ENCODE measurements at places on chromosomes 2 and 18.

GRCh38 chr2:16303761-16304160 is 361.9 kb downstream of the CYRIA start:
- DNase-seq = no peak

DNA sequence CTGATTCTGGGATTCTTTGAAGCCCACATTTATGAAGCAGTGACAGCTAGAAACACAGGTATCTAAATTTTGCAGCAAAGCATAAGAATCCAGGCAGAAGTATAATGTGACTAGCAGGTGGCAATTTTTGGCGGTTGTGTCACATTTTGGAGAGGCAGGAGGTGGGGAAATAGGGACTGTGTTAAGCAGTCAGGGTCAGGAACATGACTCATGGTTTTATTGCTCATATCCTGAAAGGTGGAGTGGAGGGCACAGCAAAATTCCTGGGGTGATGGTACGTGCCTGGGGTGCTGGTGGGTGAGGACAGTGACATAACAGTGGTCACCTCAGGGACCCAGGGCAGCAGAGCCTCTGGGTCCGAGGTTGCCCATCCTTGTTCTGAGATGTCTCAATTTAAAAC is 63.5 kb upstream of the TTN start:
- DNase-seq = no peak

DNA sequence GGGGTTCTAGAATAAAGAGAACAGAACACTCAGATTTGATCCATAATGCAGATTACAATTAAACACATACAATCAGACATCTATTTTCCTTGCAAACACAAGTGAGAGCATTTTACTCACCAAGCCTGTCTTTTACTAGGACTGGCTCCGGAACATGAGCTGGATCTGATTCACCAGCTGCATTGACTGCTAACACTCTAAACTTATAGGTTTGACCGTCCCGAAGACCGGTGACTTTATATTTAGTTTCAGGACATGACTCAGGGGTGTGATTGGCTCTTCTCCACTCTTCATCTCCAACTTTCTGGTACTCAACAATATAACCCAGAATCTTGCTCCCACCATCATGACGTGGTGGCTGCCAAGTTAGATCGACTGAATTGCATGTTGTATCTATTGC is 112.4 kb downstream of the PLEKHA3 start:
- DNase-seq = no peak

- no peak for DNase-seq
Observed at GRCh38 chr2:168143813-168144212, 103.6 kb downstream of the STK39 start.

DNA sequence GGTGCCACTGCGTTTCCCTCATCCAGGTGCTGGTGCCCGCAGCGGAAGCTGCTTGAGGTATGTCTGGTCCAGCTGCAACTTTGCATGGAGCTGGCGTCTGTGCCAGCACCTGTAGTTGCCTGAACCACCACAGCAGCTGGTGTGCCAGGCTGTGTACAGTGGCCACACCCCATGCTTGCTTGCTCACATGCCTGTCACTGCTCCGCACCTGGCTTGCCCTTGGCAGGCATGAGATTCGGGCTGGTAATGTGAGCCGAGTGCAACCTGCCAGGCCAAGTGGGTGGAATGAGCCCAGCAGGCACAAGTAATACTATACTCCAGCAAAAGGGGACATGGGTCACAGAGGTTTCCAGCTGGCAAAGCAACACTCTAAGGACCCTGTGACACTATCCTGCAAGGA is 1123.3 kb upstream of the ACVR2A start:
- DNase-seq = no peak

DNA sequence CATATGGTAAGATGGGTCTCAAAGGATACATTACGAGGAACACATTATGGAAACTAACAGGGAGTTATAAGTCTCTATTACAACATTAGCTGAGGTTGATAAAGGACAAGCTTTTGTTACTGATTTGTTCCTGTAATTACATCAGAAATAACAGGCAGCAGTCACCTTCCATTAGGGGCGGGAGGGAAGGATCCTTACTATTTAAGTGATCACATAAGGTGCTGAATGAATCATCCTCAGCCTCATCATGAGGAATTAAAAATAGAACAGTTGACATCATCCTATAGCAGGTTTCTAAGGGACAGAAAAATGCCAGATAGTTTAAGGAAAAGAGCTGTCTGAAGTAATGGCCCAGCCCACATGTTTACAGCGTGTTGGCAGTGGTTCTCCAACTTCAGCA is 86.9 kb upstream of the MGAT5 start:
- no peak for DNase-seq

- no peak for DNase-seq
Observed at GRCh38 chr2:10826026-10826425, 13.4 kb upstream of the PDIA6 start.

- no peak for DNase-seq
Observed at GRCh38 chr2:13660231-13660630, 943.5 kb downstream of the TRIB2 start.

GRCh38 chr2:168097431-168097830 is 150.0 kb downstream of the STK39 start:
- no peak for DNase-seq

DNA sequence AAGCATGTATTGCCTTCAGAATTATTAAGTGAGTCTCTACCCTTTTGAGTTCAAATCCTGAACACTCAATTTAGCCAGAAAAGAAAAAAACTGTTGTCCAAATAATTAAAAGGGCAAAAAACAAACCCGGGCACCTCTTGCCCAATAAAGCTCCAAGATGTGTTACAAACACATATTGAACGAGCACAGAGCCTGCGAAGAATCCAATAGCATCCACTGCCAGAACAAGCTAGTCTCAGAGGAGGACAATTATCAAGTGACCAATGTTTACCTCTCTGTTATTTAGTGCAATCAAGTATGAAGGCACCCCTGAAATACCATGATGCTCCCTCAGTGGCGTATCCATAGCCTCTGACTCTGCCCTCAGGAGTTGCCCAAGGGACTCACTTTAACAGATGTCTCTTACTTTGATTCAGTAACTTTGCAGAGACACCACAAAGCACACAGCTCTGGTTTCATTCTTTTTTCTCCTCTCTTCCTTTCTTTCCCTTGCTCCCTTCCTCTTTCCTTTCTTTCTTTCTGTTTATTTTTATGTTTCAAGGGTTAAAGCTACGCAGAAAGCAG is 93.5 kb upstream of the SPATS2L start:
- no peak for DNase-seq

- DNase-seq = no peak
Observed at GRCh38 chr2:46569766-46570165, 90.4 kb downstream of the TMEM247 start.

DNA sequence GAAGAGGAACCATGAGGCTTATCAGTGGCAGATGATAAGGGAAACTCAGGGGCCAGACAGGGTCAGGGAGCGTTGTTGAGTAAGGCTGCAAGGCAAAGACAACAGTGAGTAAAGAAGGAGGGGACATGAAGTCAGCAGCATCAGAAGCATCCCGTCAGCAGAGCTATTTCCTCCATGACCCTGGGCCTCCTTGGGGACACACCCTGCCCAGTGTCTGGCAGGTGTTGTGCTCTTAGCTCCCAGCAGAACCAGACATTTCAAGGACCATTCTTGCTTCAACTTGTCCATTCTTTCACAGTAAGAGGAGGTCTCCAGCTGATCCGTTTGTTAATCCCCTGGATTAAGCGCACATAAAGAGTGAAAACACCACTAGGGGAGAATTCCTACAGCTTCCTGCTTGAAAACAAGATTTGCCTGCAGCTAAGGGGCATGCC is 88.7 kb upstream of the MEIS1 start:
- DNase-seq = no peak

DNA sequence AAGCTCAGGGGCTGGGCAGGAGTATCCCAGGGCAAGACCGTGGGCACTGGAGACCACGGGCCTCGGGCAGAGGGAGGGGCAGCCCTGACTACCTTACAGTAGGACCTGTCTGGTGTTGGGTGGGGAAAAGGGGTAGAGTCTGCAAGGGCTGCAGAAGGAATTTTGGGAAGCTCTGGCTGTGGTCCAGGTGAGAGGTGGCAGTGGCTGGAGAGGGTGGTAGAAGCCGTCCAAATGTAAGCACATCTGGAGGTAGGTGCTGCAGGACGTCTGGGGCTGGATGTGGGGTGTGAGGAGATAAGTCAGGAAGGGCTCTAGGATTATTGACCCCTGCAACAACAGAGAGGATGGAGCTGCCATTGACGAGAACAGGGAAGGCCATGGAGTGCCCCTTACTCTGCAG is 486.7 kb downstream of the EIPR1 start:
- no peak for DNase-seq

- DNase-seq = no peak
Observed at GRCh38 chr2:240734756-240735155, 43.1 kb downstream of the AQP12A start.

GRCh38 chr2:199302851-199303250 is 154.9 kb downstream of the SATB2 start:
- no peak for DNase-seq

DNA sequence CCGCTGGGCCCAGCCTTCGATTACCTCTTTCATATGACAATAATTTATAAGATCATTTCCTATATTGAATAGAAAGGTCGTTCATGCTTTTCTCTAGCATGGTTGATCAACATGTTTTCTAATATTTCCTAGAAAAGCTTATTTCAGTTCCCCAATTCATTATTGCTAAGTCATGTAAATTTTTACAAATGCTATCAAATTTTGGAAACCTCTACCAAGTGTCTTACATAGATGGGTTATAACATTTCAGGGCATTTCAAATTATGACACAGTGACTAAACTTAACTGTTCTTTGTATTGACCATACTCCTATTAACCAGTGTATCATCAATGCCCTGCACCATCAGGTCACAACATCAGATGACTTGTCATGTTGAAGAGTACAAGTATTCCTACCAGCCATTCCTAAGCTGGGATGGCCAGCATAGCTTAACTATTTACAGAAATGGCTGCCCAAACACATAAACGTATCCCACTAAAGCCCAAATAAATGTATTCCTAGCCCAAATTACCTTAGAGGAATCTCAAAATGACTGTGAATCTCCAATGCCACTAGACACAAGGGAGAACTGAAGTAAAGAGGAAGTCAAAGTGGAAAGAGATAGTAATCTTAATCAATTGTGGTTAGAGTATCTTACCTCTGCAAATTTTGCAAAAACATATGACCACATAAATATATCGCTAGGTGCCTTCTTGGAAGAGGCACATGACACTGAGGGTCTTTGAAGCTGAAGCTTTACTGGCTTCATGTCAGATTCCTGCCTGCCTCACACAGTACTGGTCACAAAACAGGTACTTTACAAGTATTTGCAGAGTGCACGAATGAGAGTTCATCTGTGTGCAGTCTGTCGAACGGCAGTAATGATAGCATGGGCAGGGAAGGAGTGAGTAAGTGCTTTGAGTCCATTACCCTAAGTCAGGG is 87.3 kb upstream of the TLK1 start:
- no peak for DNase-seq

DNA sequence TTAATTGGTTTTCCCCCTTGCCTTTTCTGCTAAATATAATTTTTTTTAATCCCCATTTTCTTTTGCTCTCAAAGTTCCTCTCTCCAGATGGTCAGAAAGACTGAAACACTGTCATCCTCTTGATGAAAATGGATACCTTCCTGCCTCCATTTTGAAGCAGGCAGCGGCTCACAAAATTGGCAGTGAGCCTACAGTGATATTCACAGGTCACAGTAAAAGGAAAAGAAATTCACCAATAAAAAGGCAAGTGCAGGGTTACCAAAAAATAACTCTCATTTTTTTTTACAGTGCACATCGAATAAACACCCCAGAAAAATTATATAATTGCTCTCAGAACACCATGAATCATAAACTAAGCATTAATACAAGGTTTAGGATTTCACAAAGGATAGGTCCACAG is 307.5 kb downstream of the TCF4 start:
- peak; percentile 38 for DNase-seq

DNA sequence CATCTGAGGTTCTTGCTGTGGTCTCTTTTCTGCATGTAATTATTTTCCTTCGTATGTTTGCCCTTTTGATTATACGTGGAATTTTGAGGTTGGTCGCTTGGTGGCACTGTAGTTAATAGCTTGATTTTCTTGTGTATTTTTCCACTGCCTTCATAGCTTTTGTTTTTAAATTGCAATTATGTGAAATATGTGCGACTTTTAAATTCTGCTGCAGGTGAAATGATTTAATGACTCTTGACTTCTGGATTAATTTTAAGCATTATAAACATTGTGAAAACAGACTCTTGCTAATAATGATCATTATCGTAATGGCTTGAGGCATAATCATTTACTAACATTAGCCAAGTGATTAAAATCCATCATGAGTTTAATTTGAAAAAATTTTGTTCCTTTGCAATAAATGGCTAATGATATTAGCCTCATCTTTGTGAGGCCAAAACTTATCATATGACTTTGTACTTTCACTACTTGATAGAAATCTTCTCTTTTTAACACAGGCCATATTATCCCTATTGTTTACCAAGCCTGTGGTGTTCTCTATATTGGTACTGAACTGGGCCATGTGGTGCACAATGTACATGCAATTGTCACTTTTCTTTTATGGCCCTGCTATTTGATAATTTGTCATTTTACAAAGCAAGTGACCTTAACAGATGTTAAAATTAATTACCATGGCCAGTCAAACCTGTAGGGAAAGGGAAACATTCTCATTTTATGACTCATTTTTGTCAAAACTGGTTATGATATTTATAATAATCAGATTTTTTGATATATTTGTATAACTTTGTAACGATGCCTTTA is 62.8 kb upstream of the NEUROD1 start:
- peak; percentile 71 for DNase-seq

GRCh38 chr2:70199320-70199864 is 8.6 kb upstream of the C2orf42 start:
- no peak for DNase-seq

GRCh38 chr2:207230261-207231105 is 64.7 kb upstream of the KLF7 start:
- DNase-seq = no peak

GRCh38 chr2:161004379-161004778 is 155.8 kb upstream of the TANK start:
- no peak for DNase-seq

- no peak for DNase-seq
Observed at GRCh38 chr2:41924709-41925408, 123.0 kb upstream of the PKDCC start.

- DNase-seq = no peak
Observed at GRCh38 chr18:45399146-45399545, 216.1 kb upstream of the SLC14A2 start.
